BJ (cell line): ENCODE measurements at places on chromosomes 13 and 19.
A peak's percentile ranks its signal among the peaks of the same experiment; 100 is the strongest.

DNA sequence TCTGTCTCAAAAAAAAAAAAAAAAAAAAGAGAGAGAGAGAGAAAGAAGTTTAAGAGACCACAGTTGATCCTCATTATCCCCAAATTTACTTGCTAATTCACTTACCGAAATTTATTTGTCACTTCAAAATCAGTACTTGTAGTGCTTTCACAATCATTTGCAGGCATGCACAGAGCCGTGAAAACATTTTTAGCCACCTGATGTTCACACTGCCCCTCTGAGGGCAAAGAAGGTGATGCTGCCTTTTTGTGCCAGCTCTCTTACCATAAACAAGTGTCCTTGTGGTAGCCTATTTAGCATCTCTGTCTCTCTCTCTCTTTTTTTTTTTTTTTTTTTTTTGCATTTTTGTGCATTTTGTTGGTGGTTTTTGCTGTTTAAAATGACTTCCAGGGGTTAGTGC lies 24.1 kb upstream of the CASP14 start:
- DNase-seq = no peak

DNA sequence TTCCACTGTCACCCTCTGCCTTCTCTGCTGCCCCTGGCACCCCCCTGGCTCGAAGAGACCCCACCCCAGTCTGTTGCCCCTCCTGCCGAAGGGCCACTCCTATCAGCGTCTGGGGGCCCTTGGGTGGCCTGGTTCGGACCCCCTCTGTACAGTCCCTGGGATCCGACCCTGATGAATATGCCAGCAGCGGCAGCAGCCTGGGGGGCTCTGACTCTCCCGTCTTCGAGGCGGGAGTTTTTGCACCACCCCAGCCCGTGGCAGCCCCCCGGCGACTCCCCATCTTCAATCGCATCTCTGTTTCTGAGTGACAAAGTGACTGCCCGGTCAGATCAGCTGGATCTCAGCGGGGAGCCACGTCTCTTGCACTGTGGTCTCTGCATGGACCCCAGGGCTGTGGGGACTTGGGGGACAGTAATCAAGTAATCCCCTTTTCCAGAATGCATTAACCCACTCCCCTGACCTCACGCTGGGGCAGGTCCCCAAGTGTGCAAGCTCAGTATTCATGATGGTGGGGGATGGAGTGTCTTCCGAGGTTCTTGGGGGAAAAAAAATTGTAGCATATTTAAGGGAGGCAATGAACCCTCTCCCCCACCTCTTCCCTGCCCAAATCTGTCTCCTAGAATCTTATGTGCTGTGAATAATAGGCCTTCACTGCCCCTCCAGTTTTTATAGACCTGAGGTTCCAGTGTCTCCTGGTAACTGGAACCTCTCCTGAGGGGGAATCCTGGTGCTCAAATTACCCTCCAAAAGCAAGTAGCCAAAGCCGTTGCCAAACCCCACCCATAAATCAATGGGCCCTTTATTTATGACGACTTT lies 2.0 kb downstream of the ZFP36 start:
- no peak for DNase-seq

- DNase-seq = no peak
Measured at GRCh38 chr19:56107626-56108351, 13.3 kb downstream of the ZNF787 start.

DNA sequence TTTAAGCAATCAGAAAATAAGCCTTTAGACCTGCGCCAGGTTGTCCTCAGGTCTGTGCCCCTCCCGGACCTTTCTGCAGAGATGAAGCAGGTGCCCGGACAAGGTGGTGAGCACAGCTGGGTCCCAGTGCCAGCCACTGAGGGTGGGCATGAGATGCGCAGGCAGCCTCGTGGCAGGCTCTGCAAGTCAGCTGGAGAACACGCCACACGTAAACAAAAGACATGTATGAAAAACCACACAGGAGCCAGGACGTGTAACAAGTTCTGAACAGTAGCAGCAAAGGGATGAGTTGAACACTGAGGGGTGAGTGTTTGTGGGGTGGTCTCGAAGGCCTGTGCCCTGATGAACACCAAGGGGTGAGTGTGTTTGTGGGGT lies 68.8 kb upstream of the MCF2L start:
- no peak for DNase-seq

DNA sequence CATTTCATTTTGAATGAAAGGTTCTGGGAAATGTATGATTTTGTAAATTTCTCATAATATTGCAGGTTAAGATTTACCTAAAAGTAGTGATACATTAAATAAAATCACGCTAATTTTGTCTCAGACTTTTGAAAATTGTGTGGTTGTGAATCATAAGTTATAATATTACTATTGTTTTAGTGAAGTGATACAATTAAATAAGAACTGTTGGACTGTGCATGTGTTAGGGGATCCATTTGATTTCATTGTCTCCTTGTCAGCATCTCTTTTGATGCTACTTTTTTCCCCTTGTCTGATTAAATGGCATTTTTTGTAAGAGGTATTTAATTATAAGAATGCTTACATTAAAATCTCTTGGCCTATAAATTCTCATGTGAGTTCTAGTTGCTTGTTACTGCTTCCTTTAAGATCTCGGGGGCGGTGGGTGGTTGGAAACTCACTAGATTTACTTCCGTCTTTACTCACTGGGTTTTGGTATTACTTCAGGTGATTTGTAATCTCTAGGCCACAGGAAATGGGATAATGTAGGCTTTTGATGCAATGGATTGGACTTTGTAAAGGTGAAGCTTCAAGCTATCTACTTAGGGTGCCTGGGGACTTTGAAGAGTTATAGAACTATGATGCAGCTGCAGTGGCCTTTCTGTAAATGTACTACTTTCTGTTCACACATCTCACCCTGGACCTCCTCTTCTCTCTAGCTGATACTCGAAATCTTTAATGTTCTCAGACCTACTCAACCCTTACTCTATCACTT lies 66.5 kb downstream of the PAN3 start:
- no peak for DNase-seq

DNA sequence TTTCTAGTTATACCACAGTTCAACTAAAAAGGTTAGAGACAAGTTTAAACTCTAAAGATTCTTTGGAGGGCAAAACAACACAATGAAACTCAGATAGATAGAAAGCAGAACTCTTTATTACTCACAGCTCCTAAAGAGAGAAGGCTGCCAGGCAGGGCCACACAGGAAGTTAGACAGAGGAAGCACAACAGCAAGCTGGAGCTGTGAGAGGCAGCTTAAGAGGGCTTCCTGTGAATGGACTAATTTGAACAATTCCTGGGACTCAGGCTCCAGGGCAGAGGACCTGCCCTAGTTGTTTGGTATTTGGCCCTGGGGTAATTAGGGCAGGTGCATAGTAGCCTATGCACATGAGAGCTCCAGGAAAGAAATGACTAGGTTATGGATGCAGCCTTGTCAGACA lies 803.6 kb downstream of the DIAPH3 start:
- no peak for DNase-seq

- DNase-seq = peak; percentile 70
Measured at GRCh38 chr13:112740502-112741131, 50.8 kb downstream of the ATP11A start.

DNA sequence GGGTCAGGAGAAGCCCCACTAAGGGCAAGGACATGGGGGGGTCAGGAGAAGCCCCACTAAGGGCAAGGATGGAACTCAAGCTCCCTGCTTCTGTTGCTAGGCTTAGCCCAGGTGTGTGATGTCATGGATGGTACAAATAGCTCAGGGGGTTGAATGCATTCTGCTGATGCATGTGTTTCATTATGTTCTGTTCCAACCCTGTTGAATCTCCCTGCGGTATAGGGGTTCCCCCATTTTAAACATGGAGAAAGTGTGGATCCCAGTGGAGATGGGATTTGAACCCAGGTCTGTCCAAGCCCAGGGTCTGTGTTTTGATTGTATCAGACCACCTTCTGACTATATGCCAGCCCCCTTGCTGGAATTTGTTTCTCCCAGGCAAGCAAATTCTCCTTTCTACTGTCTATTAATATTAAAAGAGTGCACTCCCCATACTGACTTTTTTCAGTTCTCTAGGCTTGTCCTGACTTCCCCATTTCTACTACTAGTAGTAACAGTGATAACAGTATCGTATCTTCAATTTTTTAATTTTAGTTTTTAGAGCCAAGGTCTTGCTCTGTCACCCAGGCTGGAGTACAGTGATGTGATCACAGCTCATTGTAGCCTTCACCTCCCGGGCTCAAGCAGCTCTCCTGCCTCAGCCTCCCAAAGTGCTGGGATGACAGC lies 6.7 kb downstream of the ZNF865 start:
- DNase-seq = no peak

DNA sequence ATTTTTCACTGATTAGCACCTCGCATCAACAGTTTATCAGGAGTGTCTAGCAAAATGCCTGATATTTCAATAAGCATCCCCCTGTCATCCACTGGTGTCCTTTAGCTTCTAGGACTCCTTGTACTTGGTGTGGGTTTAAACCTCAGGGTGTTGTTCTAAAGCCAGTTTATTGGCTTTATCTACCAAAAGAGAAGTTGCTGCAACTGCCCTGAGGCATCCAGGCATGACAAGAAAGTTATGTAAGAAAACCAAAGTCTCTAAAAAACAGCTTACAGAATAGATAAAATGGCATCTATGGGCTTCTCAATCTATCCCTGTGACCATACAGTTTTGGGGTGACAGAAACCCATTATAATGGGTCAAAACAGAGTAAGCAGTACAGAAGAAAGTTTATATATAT lies 120.3 kb upstream of the ZNF91 start:
- no peak for DNase-seq

DNA sequence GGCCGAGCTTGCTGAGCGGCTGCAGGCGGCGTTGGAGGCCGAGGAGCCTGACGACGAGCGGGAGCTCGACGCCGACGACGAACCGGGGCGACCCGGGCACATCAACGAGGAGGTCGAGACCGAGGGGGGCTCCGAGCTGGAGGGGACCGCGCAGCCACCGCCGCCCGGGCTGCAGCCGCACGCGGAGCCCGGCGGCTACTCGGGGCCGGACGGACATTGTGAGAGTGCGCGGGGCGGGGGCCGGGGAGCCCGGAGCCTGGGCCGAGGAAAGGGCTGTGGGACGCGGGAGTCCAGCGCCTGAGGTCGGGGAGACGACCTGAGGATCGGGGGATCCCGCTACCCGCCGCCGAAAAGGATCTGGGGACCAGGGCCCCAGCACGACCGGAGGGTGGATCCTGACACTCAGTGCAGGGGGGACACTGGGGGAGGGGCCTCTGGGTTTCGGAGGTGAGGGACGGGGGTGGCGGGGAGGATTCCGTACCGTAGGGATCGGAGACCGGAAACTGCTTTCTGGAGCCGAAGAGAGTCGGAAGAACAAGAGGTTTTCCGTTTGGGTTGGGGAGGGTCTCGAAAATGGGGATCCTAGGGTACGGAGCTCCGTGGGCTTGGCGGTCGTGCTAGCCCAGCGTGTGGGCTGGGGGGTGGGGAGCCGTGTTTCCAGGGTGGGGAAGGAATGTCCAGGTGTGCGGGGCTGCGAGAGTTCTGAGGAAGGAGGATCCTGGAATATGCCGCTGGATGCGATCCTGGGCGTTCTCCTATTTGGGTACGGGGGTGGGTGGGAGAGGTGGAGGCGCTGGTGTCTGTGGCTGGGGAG lies 616 bp downstream of the HNRNPUL1 start:
- DNase-seq = no peak

GRCh38 chr19:39110263-39110967 lies 15.2 kb upstream of the PAK4 start:
- no peak for DNase-seq

DNA sequence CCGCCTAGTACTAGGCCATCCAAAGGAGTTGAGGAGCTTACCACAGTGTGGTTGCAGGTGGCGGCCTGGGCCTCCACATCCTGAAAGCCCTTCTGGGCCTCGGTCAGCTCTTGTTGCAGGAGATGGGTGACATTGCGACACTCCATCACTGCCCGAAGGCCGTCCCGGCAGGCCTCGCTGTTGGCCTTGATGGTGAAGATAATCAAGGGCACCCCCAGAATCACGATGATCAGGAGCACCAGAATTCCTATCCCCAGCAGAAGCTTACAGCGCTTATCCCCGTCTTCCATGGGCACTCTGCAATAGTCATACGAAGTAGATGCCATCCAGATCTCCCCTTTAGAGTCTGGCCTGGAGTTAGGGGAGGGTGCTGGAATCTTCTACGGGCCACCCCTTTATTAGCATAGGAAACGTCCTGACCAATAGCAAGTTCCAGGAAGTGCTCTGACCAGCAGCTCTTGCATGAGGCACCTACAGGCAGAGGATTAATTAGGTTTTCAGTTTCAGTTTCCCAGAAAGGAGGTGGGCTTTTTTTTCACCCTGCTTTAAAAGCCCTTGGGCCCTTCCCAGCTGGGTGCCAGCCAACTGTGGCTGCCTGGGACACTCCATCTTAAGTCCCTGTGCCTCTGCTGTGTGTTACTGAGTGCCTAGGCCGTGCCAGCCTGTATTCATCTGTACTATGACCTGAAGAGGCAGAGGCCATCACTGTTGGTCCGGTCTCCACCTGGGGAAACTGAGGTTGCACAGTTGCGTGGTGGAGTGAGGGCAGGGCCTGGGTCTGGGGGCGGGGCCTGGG lies at the start of gene BST2:
Gene BST2 (minus strand): TSS at position 381 of the 796 bp plus-strand sequence. CDS start 55 bp downstream, at position 326.
- DNase-seq = no peak

GRCh38 chr13:36822785-36823184 lies 3.8 kb downstream of the RFXAP start:
- DNase-seq = no peak

- DNase-seq = no peak
Measured at GRCh38 chr19:31499281-31500196, 150.3 kb upstream of the TSHZ3 start.

DNA sequence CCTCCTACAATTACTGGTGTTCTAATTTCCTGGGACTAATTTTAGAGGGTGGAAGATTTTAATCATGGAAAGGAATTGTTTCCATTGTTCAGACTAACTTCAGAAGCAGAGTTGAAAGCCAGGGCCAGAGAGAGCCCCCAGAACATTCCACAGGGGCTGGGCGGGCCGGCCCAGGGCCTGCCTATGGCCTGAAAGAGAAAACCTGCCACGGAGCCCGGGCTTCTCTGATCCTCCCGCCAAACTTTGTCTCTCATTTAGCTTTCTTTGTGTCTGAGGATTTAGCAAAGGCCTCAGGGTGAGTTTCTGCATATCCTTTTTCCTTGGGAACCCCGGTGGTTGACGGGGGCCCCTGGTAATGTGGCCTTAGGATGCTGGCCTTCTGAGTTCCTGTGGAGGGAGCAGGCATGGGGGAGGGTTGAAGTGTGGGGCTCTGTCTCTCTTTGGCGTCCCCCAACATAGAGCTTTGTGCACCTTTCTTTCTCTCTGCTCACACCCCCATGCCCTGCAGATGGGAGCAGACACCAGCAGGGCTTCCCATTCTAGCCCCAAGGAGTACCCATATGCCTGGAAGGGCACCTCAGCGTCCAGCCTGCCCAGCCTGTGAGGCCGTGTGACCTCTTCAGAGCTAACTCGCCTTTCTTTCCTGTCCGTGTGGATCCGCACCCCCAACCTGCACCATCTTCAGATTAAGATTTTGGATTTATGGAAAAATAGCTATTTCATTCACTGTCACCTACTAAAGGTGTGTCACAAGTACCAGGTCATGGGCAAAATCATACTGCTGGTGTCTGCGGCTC lies 539.5 kb downstream of the FGF9 start:
- no peak for DNase-seq

- DNase-seq = no peak
Measured at GRCh38 chr19:42290136-42290522, 11.8 kb upstream of the PRR19 start.

- no peak for DNase-seq
Measured at GRCh38 chr13:49254007-49254406, 6.3 kb downstream of the CDADC1 start.

- no peak for DNase-seq
Measured at GRCh38 chr13:26051657-26052311, at the start of gene SHISA2. Gene SHISA2, minus strand, starts transcription at chr13:26052016. Its CDS starts 1,041 bp downstream, at chr13:26050975.

- no peak for DNase-seq
Measured at GRCh38 chr13:41199526-41199925, 5.2 kb upstream of the KBTBD7 start.
